ENCODE measurements at places on chromosomes 12 and 14. TPM values are rescaled to one million over a fixed set of nuclear protein-coding genes. Genes with fewer than 3 reads are reported as not detected.

DNA sequence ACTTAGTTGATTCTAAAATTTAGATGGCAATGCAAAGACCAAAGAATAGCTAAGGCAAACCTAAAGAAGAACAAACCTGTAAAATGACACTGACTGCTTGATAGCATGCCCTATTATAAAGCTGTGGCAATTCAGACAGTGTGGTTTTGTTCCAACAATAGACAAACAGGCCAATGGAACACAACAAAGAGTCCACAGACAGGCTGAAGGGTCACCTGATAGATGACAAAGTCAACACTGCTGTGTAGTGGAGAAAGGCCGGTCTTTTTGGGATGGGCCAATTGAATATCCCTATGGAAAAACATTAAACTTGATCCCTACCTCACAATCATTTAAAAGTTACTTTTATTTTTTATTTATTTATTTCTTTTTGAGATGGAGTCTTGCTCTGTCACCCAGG, 33.8 kb upstream of the SLC25A3 start:
- no peaks in the 10 kb centered on the region for H3K4me1 ChIP-seq
- no peak overlapping the region for H3K4me3 ChIP-seq
- peaks cover 5% of the 10 kb centered on the region for H3K27me3 ChIP-seq
- no peak for DNase-seq

DNA sequence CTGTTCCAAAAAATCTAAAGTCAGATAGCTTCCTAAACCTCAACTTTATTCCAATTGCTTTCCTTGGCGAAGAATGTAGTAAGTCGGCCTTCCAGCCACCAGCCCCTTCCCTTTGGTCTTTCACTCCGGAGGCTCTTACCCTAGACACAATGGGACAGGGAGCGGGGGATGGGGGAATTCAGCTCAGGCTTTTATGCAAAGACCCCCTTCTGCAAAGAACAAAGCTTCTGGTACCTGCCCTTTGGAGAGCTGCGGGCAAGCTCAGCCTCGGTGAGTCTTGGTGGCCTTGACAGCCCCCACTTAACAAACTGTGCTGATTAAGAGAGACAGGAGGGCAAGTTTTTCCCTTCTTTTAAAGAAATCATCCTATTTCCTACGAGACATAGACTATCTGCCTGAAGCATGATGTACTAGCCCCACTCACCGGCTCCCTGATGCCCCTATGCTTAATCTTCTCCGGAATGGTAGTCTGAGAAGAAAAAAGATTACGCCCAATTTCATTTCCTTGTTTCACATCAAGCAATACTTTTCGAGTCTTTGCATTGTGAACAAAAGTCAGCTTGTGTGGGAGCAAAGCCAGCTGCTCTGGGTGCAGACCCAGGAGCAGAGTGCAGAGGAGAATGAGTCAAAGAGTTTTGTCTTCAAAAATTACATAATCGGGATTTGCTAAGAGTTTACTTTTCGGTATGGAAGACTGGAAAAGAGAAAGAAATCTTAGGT, 1.5 kb upstream of the NANOG start:
- H3K4me3 ChIP-seq = no peak overlapping the region
- peaks cover 13% of the 10 kb centered on the region for H3K4me1 ChIP-seq

- H3K27ac ChIP-seq = peak overlapping the region; percentile 68
- DNase-seq = no peak
- peaks cover 20% of the 10 kb centered on the region for H3K4me1 ChIP-seq
- H3K36me3 ChIP-seq = peaks cover 9% of the 10 kb centered on the region
Measured at GRCh38 chr14:92037989-92038388, 1.9 kb downstream of the TRIP11 start.

The SPX gene
- total RNA-seq = 0.18 TPM

The SLC25A21 gene
- total RNA-seq = 1.2 TPM

- H3K27ac ChIP-seq = no peak overlapping the region
- no peak overlapping the region for H3K4me3 ChIP-seq
- H3K27me3 ChIP-seq = peaks cover 1% of the 10 kb centered on the region
- peaks cover 22% of the 10 kb centered on the region for H3K36me3 ChIP-seq
- DNase-seq = peak; percentile 31
Measured at GRCh38 chr14:99441157-99441870, 39.3 kb downstream of the SETD3 start.

The BCL2L14 gene
- 0.64 TPM for total RNA-seq

GRCh38 chr12:65840793-65841670, 16.7 kb downstream of the HMGA2 start:
- H3K36me3 ChIP-seq = peaks cover 6% of the 10 kb centered on the region
- H3K27me3 ChIP-seq = no peaks in the 10 kb centered on the region
- H3K4me1 ChIP-seq = peaks cover 10% of the 10 kb centered on the region
- H3K4me3 ChIP-seq = no peak overlapping the region
- no peak for DNase-seq

GRCh38 chr12:19198272-19198671, 68.7 kb downstream of the PLEKHA5 start:
- no peak for DNase-seq
- H3K27me3 ChIP-seq = no peaks in the 10 kb centered on the region
- no peak overlapping the region for H3K27ac ChIP-seq
- H3K4me3 ChIP-seq = no peak overlapping the region

GRCh38 chr14:65222440-65222858, 120.1 kb upstream of the MAX start:
- no peaks in the 10 kb centered on the region for H3K36me3 ChIP-seq
- H3K4me3 ChIP-seq = no peak overlapping the region

The CCDC177 gene
- total RNA-seq = not detected

DNA sequence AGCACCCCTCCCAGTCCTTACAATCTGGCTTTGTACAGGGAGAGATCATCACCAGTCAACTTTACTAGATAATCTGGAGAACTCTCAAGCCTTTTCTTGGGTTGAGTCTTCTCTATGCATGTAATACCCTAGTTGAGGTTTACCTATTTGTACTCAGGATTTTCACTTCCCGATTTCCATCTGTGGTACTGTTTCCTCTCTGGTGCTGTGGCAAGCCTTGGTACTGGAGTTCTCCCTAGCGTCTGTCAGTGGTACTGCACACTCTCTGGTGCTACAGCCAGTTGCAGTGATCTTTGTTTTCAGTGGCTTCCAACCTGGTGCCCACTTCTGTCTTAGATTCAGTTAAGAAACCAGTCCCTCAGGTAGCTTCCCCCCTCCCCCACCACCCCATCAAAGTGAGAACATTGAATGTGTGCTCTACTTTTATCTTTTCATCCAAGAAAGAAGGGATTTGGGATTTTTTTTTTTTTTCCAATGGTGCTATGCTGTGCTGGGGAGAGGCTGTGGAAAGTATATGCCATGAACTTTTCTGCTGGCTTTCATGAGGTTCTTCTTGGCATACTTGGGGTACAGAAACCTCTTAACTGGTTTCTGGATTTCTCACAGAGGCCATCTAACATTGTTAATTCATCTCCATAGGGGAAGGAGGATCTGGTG, 69.4 kb upstream of the EVL start:
- DNase-seq = peak; percentile 65
- no peaks in the 10 kb centered on the region for H3K27me3 ChIP-seq
- H3K27ac ChIP-seq = no peak overlapping the region
- no peak overlapping the region for H3K4me3 ChIP-seq
- peaks cover 3% of the 10 kb centered on the region for H3K4me1 ChIP-seq

DNA sequence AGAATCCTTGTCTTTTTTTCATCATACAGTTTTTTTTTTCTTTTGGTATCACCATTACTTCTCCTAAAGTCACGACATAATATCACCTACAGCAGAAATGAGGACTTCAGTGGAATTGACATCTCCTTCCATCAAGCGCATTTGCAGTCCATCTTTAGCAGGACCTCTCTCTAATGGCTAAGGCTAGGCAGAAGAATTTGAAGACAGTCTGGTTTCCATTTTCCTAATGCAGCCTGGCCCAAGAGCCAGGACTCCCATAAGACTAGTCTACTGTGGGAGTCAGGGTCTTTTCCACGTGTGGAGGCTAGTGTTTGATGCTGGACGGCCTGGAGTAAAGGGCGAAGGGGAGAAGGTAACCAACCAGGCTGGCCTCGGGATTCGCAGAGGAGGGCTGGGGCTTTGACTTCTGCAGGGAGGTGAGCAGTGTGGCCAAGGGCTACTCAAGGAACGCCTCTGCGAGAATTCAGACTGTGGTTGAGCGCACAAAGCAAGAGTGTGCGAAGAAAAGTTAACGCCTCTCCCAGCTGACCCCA, 769 bp upstream of the ZNF740 start:
- H3K27ac ChIP-seq = peak overlapping the region; percentile 93
- peaks cover 45% of the 10 kb centered on the region for H3K4me1 ChIP-seq
- H3K27me3 ChIP-seq = peaks cover 11% of the 10 kb centered on the region
- DNase-seq = peak; percentile 26
- peak overlapping the region; percentile 97 for H3K4me3 ChIP-seq

The MYO1H gene
- total RNA-seq = 4.4 TPM

GRCh38 chr14:103125098-103126070, 2.1 kb downstream of the TNFAIP2 start:
- peaks cover 21% of the 10 kb centered on the region for H3K36me3 ChIP-seq
- H3K27ac ChIP-seq = no peak overlapping the region
- peaks cover 23% of the 10 kb centered on the region for H3K4me1 ChIP-seq

The SRRM4 gene
- total RNA-seq = 3.6 TPM

GRCh38 chr12:98419081-98419794, 96.2 kb upstream of the TMPO start:
- no peak overlapping the region for H3K27ac ChIP-seq
- peaks cover 1% of the 10 kb centered on the region for H3K27me3 ChIP-seq
- peaks cover 19% of the 10 kb centered on the region for H3K4me1 ChIP-seq
- H3K36me3 ChIP-seq = no peaks in the 10 kb centered on the region
- H3K4me3 ChIP-seq = no peak overlapping the region

GRCh38 chr14:75442166-75442565, 14.3 kb downstream of the JDP2 start:
- peaks cover 6% of the 10 kb centered on the region for H3K27me3 ChIP-seq
- H3K4me1 ChIP-seq = peaks cover 2% of the 10 kb centered on the region
- no peak overlapping the region for H3K4me3 ChIP-seq
- H3K27ac ChIP-seq = peak overlapping the region; percentile 7

DNA sequence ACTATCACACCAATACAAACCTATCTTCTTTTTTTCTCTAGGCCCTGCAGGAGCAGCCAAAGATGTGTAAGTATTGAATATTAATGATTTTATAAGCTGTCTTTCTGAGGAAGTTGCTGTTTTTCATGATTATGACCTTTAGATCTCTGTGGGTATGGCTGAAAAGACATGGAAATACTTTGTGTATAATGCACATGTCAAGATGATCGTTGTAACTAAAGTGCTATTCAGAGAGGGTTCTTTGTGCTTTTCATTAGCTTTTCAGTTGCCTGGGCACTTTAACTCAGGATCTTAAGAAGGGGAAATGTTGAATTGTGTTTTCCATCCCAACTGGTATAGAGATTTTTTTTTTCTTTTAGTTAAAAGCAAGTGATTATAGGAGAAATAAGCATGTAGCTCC, 18.1 kb downstream of the C12orf75 start:
- no peak overlapping the region for H3K27ac ChIP-seq
- peaks cover 22% of the 10 kb centered on the region for H3K4me1 ChIP-seq
- H3K4me3 ChIP-seq = no peak overlapping the region
- no peaks in the 10 kb centered on the region for H3K36me3 ChIP-seq
- H3K27me3 ChIP-seq = no peaks in the 10 kb centered on the region

Data from endothelial cell (in vitro differentiated cells).